Stimulated activated CD8-positive, alpha-beta memory T cell treated with anti-CD3 and anti-CD28 coated beads, Interleukin-12 subunit alpha, Interleukin-12 subunit beta, amount 100 ng/mL, for 4 hours (primary cell): ENCODE measurements at places on chromosomes 1 and 21.

GRCh38 chr1:112565800-112566199 lies 53.1 kb downstream of the ST7L start:
- DNase-seq, result no peak

DNA sequence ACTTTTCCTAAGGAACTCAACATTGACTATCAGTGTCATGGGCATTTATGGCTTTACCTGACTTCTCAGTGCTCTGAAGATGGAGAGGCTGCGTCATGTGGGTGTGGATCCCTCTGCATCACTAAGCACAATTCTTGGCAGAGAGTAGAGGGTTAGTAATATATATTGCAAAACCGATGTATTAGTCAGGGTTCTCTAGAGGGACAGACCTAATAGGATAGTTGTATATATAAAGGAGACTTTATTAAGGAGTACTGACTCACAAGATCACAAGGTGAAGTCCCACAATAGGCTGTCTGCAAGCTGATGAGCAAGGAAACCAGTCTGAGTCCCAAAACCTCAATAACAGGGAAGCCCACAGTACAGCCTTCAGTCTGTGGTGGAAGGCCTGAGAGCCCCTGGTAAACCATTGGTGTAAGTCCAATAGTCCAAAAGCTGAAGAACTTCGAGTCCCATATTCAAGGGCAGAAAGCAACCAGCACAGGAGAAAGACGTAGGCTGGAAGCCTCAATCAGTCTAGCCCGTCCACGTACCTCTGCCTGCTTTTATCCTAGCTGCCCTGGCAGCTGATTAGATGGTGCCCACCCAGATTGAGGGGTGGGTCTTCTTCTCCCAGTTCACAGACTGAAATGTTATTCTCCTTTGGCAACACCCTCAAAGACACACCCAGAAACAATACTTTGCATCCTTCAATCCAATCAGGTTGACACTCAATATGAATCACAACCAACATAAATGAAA lies 159.7 kb upstream of the NRIP1 start:
- no peak for DNase-seq

- no peak for DNase-seq
Observed at GRCh38 chr1:156647351-156647750, 5.4 kb downstream of the BCAN start.

DNA sequence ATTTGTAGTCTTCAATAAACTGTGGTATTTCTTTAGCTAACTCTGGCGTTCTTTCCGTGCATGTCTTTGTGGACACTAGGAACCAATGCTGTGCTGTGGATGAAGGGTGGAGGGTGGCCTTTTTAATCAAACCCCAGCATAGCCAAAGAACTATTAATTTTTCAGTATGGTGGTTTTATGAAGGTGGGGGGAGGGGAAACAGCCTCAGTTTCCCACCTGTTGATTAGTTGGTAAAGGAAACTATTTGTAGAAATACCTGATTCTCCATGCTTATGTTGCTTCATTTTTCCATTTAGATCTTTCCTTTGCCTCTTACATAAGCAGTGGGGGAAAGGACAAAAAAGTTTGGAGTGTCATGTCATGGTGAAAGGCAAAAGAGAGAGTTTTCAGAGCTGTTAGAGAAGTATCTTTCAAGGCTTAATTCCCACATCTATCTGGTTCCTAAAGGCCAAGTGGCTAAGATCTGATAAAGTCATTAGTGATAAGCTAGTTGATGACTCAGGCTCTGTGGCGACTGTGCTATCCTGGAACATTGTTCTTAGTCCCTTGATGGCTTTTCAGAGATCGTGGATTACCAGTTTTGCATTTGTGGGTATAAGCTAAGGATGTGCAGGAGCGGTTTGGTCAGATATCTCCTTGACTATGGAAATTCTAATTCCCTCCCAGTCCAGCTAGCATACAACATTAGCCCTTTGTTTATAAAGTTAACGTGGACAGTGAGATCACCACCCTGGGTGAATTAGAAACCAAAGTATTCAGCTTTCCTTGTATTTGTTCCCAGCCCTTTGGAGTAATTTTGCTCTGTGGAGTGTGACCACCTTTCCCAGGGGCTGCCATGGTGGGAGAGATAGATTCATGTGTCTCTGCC lies 8.7 kb upstream of the HAX1 start:
- no peak for DNase-seq

- no peak for DNase-seq
Observed at GRCh38 chr1:241834733-241835377, 13.1 kb upstream of the EXO1 start.
